ENCODE measurements at places on chromosomes 1 and 21.
A peak's percentile ranks its signal among the peaks of the same experiment; 100 is the strongest.

- DNase-seq: no peak
These were observed 116.1 kb downstream of the ATP5PO start for GRCh38 chr21:33799378-33800090.

DNA sequence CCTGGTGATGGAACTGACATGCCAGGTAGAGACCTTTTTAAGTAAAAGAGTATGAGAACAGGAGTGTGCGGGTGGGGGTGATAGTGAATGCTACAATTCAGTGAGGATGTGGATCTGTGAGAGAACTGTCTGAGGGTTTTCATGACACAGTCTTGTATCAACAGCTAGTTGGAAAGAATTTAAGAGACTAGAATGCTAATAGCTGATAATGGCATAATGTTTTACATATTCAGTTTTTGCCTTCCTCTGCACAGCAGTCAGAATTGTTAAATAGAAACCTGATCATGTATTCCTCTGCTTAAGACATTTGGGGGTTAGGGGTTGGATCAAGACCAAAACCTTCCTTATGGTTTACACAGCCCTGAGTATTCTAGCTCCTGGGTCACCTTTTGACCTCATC lies 152.8 kb upstream of the ZRANB2 start:
- DNase-seq: no peak

DNA sequence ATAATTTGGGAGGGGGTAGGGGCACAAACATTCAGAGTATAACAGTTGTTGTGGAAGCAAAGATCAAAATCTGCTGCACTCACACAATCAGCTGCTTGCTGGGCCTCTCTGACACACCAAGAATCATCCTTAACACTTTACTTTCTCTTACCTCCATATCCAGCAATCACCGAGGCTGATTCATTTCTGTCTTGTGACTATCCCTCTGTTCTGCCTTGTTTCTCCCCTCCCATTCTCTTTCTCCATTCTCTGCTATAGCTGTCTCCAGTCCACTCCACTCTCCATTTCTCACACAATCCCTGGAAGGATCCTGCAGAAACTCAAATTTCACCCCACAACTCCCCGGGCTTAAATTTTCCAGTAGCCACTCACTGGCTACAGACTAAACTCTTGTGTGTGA lies 91.8 kb upstream of the NGF start:
- DNase-seq: no peak

- no peak for DNase-seq
These were observed 56.7 kb downstream of the PTPN14 start for GRCh38 chr1:214494706-214495105.

- no peak for DNase-seq
These were observed 68.3 kb downstream of the CAPZB start for GRCh38 chr1:19416921-19417470.

GRCh38 chr1:10495952-10496351 lies 21.2 kb downstream of the PEX14 start:
- no peak for DNase-seq

DNA sequence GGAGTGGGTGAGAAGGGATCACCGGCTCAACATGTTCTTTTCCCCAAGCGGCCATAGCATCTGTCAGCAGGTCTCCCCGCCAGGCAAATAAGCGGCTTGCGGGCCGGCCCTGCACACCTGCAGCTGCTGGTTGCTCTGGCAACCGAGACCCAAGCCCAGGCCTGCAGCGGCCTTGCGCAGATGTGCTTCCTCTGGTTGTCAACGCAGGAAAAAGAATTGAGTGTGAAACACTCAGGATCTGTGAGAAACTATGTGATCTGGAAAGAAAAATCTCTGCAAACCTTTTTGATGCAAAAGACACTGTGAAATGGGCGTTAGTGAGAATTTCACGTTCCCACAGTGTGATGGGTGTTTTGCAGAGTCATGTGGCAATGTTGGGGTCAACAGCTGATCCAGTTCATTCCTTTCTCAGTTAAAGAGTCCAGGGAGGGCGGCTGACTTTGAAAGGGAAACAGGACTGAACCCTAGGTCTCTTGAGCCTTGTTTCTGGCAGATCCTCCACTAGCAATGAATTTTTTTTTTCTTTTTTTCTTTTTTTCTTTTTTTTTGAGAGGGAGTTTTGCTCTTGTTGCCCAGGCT lies 28.4 kb downstream of the TOMM20 start:
- DNase-seq: no peak

- no peak for DNase-seq
These were observed 1640.2 kb upstream of the PRMT6 start for GRCh38 chr1:105416261-105416660.

- DNase-seq: no peak
These were observed 14.8 kb upstream of the KCNE2 start for GRCh38 chr21:34348890-34349519.

DNA sequence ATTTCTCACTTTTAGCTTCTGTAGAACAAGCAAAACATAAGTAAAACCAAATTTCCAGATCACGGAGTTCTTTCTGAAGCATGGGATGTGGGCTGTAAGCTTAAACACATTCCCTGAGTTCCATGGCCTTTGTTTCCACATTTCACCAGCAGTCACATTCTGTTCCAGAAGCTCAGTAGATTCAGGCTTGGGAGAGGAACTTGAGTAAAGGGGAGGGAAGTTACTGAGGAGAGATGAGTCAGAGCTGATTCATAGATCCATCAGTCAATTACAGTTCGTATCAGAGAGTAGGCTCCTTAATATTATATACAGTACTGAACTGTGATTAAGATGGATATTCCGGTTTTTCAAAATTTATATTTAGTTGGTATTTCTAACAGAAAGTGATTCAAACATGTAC lies 614.3 kb downstream of the NCAM2 start:
- DNase-seq: peak; percentile 97

DNA sequence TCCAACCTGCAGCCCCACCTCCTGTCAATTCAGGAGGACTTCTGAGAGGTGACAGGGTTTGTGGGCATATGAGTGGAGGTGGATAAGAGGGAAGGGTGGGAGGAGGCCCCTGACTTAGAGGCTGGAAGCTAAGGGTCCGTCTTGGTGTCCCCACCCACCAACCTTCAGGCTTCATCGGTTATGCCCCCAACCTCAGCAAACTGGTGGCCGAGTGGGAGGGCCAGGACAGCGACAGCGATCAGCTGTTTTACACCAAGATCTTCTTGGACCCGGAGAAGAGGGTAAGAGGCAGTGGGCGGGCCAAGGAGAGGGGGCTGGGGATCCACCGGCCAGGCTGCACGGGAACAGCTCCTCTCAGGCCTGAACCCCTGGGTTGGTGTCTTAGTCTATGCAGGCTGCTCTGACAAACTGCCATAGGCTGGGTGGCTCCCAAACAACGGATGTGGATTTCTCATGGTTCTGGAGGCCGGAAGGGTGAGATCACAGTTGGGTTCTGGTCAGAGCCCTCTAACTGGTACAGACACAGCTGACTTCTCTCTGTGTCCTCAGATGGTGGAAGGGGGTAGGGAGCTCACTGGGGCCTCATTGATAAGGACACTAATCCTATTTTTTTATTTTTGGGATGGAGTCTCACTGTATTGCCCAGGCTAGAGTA lies 18.1 kb downstream of the PLOD1 start:
- DNase-seq: no peak

GRCh38 chr1:48692235-48692634 lies 84.5 kb downstream of the BEND5 start:
- no peak for DNase-seq

DNA sequence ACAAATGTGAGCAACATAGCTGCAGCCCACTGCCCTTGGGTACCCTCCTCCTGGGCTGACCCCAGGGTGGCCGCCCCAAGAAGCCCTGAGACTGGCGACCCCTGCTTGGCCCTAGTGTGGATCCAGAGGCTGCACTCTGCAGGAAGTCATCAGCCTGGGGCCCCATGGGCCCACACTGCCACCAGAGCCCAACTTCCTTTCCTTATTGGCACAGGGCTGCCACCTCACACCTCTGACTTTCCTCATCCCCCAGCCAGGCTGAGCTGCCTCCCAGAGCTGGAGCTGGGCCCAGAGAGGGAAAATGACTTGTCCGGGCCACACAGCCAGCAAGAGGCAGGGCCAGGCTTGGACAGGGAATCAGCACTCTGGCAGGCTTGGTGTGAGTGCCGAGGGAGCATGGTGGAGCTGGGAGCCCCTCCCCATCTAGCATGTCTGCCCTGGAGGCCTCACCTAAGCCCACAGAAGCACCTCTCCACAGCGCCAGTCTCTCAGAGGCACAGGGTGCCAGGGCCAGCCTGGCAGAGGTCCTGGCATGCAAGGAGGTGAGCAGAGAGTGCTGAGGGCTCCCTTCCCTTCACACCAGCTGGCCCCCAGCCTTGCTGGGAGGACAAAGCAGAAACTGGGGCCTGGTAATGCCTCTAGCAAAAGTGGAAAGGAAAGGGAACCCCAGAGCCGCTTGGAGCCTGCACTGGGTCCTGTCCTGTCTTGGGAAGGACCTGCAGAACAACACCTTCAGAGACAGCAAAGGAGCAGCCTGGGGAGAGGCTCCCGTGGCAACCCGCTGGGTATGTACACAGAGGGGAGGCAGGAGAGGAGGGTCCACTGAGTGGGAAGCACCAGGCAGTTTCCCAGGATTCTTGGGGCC lies 3.2 kb downstream of the RAP1GAP start:
- DNase-seq: no peak

DNA sequence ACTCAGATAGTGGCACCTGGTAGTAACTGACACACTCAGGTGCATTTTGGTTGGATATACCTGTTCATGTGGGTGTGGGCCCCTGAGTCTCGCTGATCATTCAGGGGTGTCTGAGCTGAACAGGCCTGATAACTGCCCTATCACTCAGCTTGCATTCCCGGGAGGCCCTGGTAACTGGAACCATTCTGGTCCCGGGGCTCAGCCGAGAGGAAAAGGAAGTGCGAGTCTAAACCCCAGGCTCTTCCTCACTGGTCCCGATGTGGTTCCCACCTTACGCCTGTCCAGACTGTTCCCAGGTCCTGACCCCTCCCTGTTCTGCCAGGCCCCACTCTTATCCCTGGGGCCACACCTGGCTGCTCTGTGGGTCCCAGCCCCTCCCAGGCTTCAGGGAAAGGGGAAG lies 11.7 kb upstream of the CDK18 start:
- no peak for DNase-seq

DNA sequence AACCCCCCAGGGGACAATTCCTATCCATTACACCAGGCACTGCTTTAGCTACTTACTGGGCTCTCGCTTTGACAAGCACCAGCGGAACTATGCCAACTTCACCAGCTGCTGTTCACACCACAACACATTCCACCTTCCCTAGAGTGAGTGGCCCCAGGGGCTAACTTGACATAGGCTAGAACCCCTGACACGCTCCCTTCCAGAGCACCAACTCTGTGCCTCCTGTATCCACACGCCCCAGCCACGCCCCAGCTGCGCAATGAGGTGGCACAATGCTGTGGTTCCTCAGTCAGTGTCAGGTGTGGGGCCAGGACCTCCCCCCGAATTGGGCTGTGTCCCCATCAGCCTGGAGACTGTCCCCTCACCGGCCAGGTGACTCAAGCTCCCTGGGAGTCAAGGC lies 11.7 kb upstream of the FGR start:
- DNase-seq: no peak

DNA sequence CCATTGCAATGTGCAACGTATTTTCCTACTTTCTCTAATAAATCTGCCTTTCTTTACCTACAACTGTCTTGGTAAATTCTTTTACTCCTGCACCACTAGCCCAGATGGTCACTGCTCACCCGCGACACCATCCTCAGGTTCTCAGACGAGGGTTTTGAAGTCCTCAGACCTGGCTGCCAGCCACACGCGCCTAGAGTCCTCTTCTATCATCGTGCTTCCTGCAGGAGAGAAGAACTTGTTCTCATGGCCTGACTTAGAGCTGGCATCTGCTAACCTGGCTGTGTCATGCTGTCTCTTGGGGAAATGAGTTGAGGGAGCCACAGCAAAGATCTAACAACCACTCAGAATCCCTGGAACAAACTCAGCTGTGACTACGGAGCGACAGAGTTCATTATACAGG lies 30.3 kb upstream of the PGBD5 start:
- no peak for DNase-seq

GRCh38 chr1:38938722-38939260 lies 2.8 kb downstream of the RHBDL2 start:
- no peak for DNase-seq

GRCh38 chr1:21297975-21298374 lies 7.7 kb upstream of the ECE1 start:
- no peak for DNase-seq

GRCh38 chr1:17207046-17207445 lies 2.1 kb downstream of the PADI1 start:
- DNase-seq: no peak

GRCh38 chr1:243543501-243543900 lies 287.7 kb downstream of the SDCCAG8 start:
- DNase-seq: no peak

GRCh38 chr1:236844499-236845271 lies 49.6 kb downstream of the MTR start:
- DNase-seq: no peak

DNA sequence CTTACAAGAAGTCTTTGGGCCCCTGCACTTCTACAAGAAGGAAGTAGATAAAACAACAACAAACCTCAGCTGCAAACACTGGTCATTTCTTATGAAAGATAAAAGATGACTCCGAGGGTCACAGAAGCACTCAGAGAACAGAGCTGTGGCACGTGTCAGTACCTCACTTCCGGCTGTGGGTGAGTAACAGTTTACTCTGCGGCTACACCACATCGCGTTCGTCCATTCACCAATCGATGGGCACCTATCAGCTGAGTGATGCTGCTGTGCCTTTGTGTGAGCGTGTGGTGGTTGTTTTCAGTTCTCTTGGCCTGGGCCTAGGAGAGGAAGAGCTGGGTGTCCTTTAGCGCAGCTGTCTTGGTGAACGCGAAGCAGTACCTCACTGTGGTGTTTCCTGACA lies 49.9 kb downstream of the COL6A1 start:
- no peak for DNase-seq

- no peak for DNase-seq
These were observed 40.7 kb upstream of the SCMH1 start for GRCh38 chr1:41282679-41283317.

DNA sequence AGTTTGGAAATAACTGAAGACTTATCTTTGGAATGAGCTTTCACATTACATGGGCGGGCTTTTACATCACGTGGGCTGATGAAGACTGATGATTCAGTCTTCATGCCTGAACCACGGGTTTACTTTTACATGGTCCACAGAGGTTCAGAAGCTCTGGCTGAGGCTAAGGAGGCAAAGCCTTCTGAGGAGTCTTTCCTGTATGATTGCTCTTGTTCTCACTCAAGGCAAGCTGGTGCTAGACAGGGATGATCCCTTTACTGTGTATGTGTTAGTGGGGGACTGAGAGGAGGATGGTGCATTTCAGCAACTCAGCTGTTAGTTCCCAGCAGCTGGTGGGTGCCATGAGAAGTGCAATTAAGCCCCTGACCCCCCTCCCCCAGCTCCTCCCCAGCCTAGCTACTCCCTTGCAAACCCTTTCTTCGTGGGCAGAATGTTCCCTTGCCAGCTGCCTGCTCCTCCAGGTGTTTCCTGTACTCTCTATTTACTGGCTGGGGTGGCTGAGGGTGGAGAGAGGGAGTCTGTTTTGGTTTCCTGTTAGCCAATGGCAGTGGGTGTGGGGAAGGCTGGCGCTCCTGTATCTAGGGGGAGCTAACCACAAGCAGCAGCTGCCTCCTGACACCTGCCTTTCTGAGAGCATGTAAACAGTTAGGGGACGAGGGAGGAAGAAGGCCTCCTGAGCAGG lies 15.4 kb downstream of the BTG2 start:
- DNase-seq: no peak

- DNase-seq: no peak
These were observed 75.1 kb upstream of the WLS start for GRCh38 chr1:68307378-68307787.

- no peak for DNase-seq
These were observed 777 bp downstream of the NUDT17 start for GRCh38 chr1:145846201-145846612.

GRCh38 chr1:225819346-225820192 lies 9.6 kb downstream of the EPHX1 start:
- DNase-seq: no peak

GRCh38 chr1:63322114-63322943 lies at the start of gene FOXD3:
Gene FOXD3 (plus strand): TSS chr1:63322567. CDS start chr1:63323059, 492 bp downstream.
- no peak for DNase-seq
